RPMI7951 (cell line): ENCODE measurements at places on chromosomes 7 and 10. TPM values are rescaled to one million over a fixed set of nuclear protein-coding genes. Genes with fewer than 3 reads are reported as not detected.
A peak's percentile ranks its signal among the peaks of the same experiment; 100 is the strongest.

PON1 gene
- not detected in 2 replicates for total RNA-seq

VPS37D gene
- 2.0 and 2.1 TPM in 2 replicates for total RNA-seq

TBXAS1 gene
- total RNA-seq: 2.4 and 3.5 TPM in 2 replicates

TBX20 gene
- 0.12 and 0.29 TPM in 2 replicates for total RNA-seq

CHN2 gene
- 0.20 and 0.36 TPM in 2 replicates for total RNA-seq

CDK14 gene
- 5.2 and 9.3 TPM in 2 replicates for total RNA-seq

MAT1A gene
- total RNA-seq: not detected in 2 replicates

SFMBT2 gene
- total RNA-seq: 0.20 and 0.36 TPM in 2 replicates

DNA sequence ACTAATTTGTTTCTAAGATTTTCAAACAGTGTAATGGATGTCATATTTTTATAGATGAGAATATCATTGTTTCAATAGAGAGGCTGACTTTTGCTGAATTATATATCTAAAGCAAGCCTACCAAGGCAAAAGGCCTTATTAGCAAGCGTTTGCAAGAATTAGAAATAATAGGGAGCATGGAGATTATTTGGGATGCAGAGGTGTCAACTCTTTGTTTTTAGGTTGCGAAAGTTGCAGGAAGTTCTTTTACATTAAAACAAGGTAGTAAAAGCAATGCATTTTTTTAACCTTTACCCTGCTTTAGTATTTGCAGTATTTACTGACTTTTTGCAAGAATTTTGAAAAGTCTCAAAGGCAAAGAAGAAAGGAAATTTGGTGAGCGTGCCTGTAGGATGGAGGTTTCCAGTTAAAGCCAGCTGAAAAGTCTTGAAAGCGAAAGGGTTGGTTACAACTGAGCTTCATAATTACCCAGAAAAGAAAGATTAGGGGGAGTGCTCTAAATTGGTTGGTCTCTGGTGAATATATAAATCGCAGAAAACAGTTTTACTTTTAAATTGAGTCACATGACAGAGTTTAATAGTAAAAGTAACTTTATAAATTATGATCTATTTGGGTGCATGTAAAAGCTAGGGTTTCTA is 81.6 kb downstream of the MKLN1 start:
- no peak for DNase-seq

DNA sequence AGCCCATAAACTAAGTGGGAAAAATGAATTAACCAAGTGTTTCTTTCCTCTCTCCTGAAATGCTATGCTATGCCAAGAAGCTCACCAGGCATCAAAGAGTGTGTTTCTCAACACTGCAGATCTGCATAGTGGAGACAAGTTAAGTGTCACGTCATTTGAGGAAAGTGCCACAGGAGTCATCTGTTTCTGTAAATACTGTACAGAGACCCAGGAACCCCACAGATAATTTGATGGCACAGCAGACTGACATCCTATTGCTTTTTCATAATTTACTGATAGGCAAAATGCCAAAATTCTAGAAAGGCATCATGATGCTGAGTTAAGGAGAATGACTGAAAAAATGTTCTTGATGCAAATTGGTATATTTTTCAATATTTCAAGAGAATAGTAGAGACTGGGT is 124.3 kb downstream of the NRCAM start:
- no peak for DNase-seq

GRCh38 chr7:45901566-45901965 is 13.3 kb downstream of the IGFBP1 start:
- no peak for DNase-seq

DNA sequence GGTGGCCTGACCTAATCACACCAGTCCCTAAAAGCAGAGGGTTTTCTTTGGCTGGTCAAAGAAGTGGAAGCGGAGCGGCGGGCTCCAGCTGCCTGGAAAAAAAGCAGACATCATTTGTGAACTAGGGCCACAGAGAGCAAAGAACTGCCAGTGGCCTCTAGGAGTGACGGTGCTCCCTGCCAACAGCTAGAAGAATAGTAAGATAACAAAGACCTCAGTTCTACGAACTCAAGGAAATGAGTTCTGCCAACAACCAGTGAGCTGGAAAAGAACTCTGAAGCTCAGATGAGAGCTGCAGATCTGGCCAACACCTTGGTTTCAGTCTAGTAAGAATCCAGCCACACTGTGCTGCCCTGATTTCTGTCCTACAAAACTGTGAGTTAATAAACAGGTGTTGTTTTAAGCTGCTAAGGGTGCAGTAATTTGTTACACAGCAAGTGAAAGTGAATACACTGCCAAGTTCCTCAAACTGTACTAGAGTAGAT is 178.0 kb downstream of the SRPK2 start:
- no peak for DNase-seq

GRCh38 chr7:34298492-34299013 is 359.5 kb upstream of the NPSR1 start:
- DNase-seq: peak; percentile 21

DNA sequence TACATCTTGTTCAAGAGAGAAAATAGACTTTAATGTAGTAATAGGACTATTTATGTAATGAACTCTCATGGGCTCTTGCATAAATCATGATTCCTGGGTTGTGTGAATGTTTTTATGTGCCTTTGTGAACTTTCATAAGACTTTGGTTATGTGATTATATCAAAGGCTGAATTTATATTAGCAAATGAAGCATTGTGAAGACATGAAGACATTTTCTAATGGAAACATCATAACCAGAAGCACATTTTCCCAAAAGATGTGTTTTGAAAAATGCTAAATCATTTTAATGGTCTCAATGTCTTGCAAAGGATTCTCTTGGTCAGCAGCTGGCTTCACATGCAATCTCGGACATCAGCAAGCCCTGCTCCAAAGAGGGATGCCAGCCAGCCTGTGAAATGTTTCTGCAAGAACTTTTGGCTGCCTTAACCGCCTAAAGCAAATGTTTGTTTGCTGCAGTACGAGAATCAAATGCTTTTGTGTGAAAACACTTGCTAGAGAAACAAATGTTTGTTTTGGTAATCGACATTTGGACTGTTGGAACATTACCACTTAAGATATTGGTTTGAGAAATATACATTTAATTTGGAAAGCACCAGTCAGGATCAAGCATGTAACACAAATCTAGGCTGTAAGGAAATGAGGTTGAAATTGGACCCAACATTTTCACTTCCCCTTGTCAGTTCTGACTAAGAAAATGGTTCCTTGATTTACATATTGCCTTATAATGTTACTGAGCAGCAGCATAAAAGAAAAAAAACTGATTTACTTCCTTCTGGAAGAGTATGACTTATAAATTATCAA is 102.1 kb downstream of the RTKN2 start:
- DNase-seq: no peak

DNA sequence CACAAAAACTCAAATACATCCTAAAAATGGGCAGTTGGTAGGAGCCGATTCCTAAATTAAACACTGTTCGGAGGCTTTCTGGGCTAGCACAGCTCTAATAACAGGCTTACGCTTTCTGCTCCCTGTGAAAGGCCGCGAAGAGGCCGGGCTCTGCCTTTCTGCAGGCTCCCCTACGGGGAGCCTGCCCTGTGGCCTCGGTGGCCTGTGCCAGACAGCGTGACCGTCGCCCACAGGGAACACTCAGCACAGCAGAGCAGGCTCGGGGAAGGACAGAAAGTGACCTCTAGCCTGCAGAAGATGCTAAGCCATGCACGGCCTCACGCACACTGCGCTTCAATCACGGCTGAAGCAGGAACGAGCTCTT is 64.2 kb downstream of the DIP2C start:
- peak; percentile 63 for DNase-seq

DNA sequence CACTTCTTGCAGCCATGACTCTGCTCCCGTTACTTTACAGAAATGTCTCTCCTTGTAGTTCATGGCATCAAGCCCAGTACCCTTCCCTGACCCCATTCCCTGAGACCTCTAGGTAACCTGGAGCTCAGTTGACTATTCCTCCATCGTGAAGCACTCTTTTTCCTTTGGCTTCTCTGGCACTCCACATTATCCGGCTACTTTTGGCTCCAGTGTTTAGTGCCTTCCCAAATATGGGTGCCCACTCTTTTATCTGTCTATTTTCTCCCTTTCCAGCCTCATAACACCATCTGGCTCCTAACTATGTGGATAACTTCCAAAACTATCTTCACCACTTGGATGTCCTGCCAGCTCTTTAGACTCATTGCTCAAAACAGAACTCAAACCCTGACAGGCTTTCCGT is 744.7 kb upstream of the GALNT17 start:
- DNase-seq: no peak

GRCh38 chr10:114347791-114348190 is 56.5 kb downstream of the AFAP1L2 start:
- no peak for DNase-seq

DNA sequence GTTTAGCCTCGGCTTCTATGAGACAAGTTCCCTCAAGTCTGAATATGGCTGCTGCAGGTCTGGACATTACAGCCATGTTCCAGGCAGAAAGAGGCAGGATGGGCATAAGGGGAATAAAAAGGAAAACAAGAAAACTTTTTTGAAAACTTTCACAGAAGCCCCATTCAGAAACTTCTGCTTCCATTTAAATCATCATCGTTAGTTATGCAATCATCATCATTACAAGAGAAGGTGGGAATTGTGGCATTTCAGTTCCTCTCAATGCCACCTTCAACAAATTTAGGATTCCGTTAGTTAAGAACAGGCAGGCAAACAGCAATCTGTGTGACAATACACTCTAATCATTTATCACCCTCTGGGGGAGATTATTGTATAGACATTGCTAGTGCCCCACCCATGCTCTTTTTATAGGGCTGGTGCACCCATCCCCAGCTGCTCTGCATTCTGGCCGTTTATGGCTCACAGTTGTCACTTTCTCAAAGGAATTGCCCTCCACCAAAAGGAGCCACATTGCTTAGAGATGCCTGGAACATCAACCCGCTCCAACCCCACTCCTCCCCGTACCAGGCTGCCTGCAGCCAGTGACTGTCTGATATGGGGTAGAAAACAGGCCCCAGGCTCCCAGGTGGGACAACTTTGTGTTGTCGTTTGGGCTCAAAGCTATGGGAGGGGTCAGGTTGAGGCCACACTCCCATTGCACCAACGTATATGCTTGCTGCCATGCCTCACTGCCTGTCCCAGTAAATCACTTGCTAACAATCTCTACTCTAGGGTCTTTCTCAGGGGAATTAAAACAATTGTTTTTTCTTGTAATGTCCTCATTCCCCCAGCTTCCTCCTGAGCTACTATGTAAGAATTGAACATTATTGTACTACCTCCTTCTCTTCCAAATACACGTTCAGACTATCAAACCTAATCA is 24.2 kb downstream of the ITGB8 start:
- DNase-seq: no peak

- no peak for DNase-seq
Measured at GRCh38 chr10:117884592-117884991, 162.1 kb downstream of the RAB11FIP2 start.

- DNase-seq: no peak
Measured at GRCh38 chr7:125775317-125775716, 845.7 kb upstream of the POT1 start.

DNA sequence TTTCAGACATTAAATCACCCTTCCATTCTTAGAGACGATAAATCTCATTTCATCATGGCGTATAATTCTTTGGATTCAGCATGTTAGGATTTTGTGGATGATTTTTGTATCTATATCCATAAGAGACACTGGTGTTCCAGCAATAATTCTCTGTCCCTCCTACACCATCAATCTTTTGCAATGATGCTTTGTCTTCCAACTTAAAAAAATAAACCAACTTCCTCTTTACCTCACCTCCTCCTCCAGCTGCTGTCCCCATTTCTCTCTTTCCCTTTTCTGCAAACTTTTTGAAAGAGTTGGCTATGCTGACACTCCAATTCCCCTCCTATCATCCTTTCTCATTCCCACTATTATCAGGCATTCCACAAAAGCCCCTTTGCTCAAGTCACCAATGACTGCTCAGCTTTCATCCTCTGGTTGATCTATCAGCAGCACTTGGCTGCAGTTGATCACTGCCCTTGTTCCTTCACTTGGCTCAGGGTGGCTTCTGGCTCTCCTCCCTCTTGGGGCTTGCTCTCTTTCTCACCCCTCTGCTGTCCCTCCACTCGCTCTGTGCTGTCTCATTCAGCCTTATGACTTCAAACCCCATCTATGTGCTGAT is 130.0 kb downstream of the ARHGAP22 start:
- no peak for DNase-seq

- peak; percentile 6 for DNase-seq
Measured at GRCh38 chr10:51422311-51423120, 276.9 kb downstream of the CSTF2T start.

DNA sequence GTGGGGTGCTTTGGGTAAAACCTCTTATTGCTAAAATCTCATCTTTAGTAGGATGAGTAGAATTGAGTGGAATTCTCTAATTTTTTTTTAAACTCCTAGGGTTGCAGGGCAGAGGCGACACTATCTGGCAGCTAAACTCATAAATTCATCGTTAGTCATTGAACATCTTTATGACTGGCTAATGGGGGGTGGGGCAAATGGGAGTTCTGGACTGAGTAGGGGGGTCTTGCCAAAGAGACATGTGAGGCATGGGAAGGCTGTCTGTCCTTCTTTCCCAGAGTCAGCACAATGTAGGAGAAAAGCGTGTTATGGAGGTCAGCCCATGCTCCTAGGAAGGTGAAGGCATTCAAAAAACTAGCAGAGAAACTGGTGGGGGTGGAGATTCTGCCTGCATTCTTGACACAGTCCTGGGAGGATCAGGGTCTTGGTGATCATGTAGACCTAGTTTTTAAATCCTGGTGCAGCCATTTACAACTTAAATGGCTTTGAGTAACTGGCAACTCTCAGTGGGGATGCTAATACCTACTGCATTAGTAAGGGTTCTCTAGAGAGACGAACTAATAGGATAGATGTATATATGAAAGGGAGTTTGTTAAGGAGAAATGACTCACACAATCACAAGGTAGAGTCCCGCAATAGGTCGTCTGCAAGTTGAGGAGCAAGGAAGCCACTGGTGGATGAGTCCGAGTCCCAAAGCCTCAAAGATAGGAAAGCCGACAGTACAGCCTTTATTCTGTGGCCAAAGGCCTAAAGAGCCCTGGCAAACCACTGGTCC is 47.7 kb downstream of the EMX2 start:
- DNase-seq: no peak

DNA sequence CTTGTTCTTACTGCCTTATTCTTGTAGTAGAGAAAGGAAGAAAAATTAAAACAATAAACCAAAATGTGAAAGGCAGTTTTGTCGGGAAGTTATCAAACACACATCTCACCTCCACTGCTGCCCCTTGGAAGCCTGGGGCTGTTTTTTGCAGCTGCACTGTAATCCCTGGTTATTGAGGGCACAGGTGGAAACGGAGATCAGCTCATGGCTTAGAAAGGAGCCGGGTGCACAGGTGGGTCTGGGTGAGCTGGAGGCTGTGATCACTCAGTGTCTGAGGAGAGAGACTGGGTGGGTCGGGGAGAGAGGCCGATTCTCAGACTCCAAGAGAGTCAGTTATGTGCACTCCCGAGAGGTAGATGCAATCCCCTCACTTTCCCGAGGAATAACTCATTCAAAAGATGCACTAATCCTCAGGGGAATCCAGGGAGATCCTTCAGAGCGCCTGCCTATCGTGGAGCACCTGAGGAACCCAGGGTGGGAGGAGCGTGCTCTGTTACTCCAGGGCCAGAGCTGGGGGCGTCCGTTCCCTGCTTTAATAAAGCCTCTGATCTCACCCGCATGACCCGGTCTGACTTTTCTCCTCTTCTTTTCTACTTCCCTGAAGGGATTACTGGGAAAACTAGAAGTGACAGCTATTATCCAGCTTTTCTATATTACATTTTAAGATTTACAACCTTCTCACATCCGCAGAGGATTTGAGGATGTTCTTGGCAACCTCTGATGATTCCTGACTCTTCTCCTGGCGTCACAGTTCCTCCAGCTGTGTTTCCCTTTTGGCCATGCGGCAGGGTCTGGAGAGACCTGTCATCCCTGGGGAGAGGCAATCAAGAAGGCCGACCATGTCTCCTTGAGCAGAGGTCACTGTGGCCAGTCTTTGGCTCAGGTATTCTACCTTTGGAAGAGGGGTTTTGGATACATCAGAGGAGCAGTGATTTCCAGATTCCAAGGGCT is 82.1 kb downstream of the CAMK1D start:
- DNase-seq: no peak

GRCh38 chr7:40977533-40977932 is 725.4 kb downstream of the INHBA start:
- DNase-seq: no peak
